ENCODE measurements at places on chromosomes 3 and 15.

- DNase-seq = no peak
Observed at GRCh38 chr3:153268564-153269279, 106.7 kb downstream of the RAP2B start.

DNA sequence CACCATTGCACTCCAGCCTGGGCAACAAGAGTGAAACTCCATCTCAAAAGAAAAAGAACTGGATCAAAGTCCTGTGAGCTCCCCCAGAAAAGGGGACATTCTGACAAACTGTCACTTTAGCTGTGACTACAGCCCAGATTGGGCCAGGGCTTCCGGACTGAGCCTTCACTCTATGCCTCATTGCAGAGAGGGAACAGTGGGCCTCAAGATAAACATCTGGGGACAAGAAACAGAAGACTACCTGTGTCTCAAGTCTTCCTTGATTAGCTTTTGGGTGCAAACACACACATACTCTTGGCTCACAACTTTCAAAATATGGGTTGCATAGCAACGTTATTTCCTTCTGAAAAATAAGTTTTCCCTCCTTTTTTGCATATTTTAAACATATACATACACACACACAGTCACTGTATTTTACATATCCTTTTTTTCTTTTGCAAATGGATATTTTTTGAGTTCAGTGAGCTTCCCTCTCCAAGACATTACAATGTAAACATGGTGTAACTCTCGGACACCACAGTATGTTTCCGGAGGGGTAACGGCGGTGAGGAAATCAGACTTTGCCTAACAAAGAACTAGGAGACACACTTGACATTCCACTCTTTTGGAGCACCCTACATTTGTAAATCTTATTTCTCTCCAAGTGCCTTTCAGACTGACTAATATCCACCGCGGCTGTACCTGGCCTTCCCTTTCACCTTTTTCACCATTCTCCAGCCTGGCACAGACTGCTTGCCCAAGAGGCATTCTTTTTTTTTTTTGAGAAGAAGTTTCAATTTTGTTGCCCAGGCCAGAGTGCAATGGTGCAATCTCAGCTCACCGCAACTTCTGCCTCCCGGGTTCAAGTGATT, 3.5 kb downstream of the TKT start:
- no peak for DNase-seq

GRCh38 chr3:45558431-45558830, 36.1 kb upstream of the LIMD1 start:
- no peak for DNase-seq

- peak; percentile 95 for DNase-seq
Observed at GRCh38 chr15:52019394-52020220, 588 bp downstream of the MAPK6 start.

GRCh38 chr3:45413172-45413765, 24.9 kb downstream of the LARS2 start:
- no peak for DNase-seq

- DNase-seq = no peak
Observed at GRCh38 chr3:138440596-138440995, 6.2 kb downstream of the ESYT3 start.

DNA sequence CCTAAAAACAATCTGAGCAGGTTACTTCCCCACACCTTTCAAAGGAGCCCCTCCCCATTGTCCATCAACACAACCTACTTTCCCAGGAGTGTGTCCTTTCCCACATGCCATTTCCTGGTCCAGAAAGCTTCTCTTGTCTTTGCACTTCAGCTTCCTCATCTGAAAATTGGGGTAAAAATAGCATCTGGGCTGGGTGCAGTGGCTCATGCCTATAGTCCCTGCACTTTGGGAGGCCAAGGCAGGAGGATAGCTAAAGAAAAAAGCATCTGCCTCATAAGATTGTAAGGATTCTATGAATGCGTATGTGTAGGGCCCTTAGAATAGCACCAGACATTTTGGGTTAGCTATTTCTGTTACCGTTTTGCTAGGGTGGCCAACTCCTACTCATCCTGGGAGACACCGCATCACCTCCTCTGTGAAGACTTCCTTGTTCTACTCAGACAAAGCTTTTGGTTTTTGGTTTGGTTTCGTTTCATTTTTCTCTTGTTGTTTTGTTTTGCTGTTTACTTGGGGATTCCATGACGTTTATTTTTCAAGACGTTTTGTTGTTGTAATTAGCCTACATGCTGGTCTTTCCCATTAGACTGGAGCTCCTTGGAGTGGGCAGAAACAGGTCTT, 224.4 kb upstream of the TLE3 start:
- DNase-seq = no peak

DNA sequence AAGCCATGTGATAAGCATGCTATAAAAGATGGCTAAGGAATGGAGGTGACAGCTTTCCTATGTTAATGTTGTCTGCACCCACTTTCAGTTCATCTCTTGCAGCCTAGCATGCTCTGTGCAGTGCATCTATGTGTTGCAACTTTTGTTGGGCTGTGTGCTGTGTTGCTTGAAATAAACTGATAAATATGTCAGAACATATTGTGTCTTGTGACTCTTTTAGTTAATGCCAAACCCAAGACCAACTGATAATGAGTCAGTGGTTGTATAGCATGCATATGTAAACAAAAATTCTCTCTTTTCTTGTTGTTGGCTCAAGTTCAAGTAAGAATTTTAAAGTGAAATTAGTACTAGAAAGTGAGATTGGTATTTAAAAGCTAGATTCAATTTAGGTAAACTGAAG, 37.0 kb upstream of the SCN10A start:
- no peak for DNase-seq

- no peak for DNase-seq
Observed at GRCh38 chr3:113243071-113243470, 31.7 kb downstream of the BOC start.

GRCh38 chr3:99693636-99694035, 55.2 kb downstream of the COL8A1 start:
- no peak for DNase-seq

- DNase-seq = peak; percentile 40
Observed at GRCh38 chr15:38886315-38887163, 321.9 kb upstream of the RASGRP1 start.

GRCh38 chr3:14439501-14440167, 37.2 kb downstream of the SLC6A6 start:
- DNase-seq = no peak

DNA sequence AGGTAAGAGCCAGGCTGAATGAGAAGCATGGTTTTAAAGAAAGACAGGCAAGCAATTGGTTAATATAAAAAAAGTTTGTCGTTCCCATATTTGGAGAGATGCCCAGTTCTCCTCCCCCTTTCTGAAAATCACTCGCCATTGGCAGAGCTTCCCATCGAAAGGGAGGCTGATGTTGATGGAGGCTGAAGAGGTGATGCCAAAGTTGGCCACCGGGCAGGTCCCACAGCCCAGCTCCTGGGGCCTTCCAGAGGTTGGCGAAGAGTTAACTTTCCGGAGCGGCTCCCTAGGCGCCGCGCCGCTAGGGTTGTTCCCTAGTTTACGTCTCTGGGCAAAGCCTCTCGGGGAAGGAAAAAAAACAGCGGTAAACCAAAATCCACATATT, 793 bp downstream of the PCOLCE2 start:
- DNase-seq = peak; percentile 93

- DNase-seq = no peak
Observed at GRCh38 chr15:58077427-58077826, 11.9 kb upstream of the ALDH1A2 start.

DNA sequence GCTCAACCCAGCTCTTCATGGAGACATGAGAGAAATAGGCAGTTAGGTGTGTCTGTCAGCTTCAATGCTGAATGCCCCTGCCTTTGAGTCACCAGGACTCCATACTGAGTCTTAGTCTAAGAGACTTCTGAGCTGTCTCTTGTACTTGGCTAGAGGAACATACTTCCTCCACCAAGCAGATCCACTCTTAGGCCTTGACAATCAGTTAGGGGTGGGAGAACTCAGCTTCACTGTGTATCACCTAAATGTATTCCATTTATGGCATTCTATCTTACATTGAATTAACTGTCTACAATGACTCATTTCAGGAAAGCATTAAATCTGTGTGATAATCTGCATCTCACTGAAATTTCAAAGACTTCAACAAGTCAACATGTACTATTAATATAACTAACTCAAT, 66.0 kb downstream of the STAC start:
- no peak for DNase-seq

DNA sequence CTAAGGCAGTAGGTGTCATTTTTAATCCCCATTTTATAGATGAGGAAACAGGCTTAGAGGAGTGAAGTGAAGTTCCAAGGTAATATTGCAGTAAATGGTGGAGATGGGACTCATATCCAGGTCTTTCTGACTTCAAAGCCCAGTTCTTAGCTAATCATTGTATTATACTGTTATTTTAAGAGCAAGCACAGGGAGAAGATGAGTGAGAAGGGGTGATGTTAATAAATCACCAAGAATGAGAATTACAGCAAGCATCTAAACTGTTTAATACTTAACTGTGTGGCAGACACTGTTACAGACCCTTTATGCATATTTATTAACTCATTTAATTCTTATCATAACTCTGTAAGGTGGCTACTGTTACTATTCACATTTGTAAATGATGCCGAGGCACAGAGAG, 61.2 kb downstream of the VPS8 start:
- DNase-seq = no peak

- no peak for DNase-seq
Observed at GRCh38 chr15:57156210-57156884, 220.0 kb upstream of the CGNL1 start.

DNA sequence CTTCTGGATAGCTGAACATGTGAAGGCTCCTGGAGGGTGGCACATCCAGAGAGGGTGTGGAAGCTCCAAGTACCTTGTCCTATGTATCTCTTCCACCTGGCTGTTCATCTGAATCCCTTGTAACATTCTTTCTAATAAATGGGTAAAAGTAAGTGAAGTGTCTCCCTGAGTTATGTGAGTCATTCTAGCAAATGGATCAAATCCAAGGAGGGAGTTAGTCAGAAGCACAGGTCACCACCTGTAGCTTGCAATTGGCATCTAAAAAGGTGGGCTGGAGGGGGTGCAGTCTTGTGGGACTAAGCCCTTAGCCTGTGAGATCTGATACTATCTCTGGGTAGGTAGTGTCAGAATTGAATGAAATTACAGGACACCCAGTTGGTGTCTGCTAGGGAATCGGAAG, 71.0 kb downstream of the WWTR1 start:
- DNase-seq = peak; percentile 39

- DNase-seq = no peak
Observed at GRCh38 chr3:123499322-123499721, 50.4 kb upstream of the ADCY5 start.

DNA sequence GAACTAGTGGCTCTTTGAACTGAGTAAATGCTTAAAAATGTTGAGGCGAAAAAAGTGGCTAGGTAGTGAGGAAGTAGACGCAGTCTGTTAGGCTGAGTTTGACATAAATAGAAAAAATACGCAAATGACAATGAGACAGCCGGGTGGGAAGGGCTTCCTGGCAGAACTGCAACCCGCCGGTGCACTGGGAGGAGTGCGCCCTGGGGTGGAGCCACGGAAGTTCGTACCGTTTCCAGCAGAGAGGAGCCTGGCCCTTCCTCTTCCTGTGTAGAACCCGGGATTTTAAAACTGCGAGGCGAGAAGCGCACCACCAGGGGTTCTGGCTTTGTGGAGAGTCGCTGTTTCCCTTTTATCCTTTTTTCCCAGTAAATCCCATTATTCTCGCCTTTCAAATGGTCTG, 602.6 kb downstream of the PYDC2 start:
- DNase-seq = no peak

DNA sequence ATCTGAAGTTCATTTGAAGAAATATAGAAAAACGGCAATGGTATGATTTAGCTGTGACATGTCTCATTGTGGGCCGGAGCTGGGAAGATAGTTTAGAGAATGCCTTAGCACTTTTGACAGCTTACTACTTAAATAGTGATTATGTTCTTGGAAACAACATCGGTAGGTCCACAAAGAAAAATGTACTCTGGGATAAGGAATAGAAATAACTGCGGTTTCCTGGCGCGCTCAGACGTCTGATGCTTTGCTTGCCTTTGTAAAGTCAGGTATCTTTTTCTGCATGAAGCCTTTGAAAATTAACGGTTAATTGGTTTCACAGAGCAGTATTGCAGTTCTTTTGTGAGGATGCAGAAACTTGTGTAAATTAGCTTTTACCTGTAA, 1.4 kb downstream of the USP3 start:
- DNase-seq = no peak

DNA sequence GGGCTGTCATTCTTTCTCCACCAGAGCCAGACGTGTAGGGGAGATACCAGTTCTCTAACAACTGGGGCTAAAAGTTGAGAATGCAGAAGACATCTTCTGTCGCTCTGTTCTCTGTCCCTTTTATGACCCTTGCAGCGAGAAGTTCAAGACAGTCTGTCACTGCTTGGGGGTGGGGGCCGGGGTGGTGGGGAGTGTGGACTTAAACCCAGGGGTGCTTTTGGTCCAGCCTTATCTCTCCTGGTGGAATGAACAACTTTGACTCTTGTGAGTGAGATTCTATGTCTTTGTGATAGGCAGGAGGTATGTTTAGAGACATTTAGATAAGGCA, 767 bp upstream of the APOD start:
- no peak for DNase-seq

GRCh38 chr3:46360907-46361306, 7.0 kb downstream of the CCR2 start:
- DNase-seq = no peak

DNA sequence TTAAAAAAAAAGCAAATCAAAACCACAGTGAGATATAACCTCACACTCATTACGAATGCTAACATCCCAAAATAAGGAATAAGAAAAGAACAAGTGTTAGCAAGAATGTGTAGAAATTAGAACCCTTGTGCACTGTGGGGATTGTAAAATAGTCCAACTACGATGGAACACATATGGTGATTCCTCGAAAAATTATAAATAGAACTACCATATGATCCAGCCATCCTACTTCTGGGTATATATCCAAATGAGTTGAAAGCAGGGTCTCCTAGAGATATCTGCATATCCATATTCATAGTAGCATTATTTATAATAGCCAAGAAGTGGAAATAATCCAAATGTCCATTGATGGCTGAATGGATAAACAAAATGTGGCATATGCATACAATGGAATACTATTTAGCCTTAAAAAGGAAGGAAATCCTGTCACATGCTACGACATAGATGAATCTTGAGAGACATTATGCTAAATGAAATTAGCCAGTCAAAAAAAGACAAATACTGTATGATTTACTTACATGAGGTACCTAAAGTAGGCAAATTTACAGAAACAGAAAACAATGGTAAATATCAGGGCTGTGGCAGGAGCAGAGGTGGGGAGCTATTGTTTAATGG, 55.6 kb downstream of the UACA start:
- no peak for DNase-seq

GRCh38 chr3:57974796-57975388, 33.3 kb upstream of the FLNB start:
- DNase-seq = peak; percentile 85

DNA sequence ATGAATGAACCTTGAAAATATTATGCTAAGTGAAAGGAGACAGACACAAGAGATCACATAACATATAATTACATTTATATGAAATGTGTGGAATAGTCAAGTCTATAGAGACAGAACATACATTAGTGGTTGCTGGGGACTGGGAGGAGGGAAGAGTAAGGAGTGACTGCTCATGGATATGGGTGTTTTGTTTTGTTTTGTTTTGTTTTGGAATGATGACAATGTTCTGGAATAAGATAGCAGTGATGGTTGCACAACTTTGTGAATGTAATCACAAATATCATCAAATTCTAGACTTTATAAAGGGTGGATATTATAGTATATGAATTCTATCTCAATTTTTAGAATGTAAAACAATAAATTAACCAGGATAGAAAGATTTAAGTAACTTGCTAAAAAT, 57.4 kb upstream of the PHLDB2 start:
- DNase-seq = peak; percentile 51

- DNase-seq = no peak
Observed at GRCh38 chr3:142029791-142030190, 119.6 kb downstream of the TFDP2 start.

- DNase-seq = no peak
Observed at GRCh38 chr15:83404121-83404520, 43.0 kb upstream of the SH3GL3 start.
